Epithelial cell of proximal tubule (primary cell): ENCODE measurements at places on chromosomes 6 and 20. TPM values are rescaled to one million over a fixed set of nuclear protein-coding genes. Genes with fewer than 3 reads are reported as not detected.

RIMS1 gene
- 0.17 and 0.58 TPM in 2 replicates for total RNA-seq

DNA sequence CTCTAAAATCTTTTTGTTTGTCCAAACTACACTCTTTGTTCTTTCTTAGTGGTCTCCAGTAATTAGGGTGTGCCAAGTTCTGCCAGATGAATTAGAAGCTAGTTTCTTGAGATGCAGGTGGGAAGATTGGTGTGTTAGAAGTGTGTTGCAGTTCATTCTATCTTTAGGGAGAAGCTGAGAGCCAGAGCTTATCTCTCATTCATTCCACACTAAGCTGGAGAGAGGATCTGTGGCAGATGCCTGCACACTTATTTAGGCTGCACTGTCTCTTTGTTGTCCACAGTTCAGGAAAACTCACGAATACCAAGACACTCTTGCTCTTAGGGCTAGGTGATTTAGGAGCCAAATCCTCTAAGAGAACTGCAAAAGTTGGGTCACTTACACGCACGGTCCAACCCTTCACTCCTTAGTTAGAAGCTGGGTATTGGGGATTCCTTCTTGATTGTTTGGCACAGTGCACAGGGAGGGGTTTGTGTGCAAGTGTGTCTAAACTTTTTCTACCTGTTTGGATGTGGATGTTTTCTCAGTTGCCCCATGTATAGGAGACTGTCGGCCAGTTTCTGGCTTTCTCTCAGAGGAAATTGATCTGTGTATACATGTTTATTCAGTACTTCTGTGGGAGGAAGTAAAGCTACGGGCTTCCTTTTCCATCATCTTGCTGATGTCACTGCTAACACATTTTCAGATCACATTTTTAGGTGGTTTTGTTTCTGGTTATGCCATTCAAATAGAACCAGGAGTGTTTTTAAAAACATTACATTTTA lies 49.5 kb downstream of the SMAP1 start:
- no peak for DNase-seq

DNA sequence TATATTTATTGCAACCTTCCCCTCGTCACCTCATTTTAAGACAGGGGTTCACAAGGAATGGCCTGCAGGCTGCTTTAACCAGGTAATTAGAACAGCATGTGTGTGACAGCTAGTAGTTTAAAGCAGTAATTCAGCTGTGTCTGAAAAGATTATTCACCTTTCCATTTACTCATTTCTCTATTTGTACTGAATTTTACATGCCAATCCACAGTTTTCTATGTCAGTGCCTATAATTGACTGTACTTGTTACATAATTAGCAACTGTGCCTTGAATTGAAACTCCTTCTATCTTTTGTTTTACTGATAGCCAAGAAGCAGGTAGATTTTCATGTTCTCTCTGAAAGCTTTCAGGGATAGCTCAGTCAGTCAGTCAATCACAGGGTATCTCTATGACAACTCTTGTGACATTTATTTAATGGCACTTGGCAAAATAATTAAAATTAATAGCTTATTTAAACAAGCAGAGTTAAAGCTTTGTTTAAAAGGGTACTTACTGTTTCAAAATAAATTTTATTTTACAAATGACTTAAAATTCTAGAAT lies 214.0 kb downstream of the ZFAND3 start:
- DNase-seq = no peak

GRCh38 chr6:67802771-67803170 lies 832.3 kb upstream of the ADGRB3 start:
- DNase-seq = no peak

DNA sequence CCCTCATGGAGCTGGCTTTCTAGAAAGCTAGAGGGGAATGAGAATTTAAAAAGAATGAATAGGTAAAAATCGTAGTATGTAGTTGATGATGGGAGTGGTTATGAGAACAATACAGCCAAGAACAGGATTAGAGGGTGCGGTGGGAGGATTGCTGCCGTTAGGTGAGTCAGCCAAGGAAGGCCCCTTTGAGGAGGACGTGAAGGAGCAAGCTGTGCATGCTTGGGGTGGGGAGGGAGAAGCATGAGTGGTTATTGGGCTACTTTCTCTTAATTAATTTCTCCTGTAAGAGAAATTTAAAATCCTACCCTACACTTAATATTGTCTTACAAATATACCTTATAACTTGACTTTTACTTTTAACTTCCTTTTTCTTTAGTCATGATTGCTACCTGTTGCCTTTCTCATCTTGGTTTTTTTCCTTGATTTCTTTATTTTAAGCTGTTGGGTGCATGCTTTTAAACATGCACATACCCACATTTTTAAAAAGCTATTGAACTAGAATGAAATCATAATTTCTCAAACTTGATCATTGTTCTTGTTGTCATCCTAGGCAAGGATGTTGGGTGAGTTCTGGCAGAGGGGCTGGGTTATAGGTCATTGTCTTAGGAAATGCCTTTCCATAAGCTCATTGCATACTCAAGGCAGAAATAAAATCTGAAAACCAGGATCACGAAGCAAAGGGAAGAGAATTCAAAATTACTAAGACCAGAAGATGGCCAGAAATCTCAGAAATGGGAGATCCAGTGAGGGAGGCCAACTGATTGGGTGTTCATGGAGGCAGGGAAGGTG lies 114.5 kb downstream of the TCP11 start:
- no peak for DNase-seq
